ENCODE measurements at places on chromosomes 5 and 9.

DNA sequence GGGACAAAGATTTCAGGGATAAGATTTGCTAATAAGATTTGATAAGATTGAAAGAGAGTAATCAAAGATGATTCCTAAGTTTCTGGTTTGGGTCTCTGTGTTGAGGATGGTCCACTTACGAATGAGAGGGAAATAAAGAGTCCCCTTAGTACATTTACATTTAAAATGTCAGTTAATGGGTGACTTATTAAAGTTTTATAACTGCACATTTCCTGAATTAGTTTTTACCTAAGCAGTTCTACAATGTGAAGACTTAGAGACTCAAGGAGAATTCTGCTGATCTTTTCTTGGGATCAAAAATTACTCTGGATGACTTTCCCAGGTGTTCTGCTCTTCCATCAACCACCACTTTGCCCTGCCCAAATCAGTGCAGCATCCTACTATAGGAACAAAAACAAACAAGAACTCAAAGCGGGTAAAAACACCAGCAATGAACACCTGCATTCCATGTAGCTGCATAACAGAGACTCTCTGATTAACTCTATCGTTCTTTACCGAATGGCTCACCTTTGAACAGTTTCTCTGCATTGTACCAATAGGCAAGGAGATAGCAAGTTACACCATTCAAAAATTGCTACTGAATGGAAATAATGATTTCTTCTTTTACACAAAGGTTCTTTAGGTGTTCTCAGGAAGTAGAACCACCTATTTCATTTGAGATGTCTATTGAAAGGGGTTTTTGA is 65.3 kb downstream of the PRLR start:
- DNase-seq = no peak

DNA sequence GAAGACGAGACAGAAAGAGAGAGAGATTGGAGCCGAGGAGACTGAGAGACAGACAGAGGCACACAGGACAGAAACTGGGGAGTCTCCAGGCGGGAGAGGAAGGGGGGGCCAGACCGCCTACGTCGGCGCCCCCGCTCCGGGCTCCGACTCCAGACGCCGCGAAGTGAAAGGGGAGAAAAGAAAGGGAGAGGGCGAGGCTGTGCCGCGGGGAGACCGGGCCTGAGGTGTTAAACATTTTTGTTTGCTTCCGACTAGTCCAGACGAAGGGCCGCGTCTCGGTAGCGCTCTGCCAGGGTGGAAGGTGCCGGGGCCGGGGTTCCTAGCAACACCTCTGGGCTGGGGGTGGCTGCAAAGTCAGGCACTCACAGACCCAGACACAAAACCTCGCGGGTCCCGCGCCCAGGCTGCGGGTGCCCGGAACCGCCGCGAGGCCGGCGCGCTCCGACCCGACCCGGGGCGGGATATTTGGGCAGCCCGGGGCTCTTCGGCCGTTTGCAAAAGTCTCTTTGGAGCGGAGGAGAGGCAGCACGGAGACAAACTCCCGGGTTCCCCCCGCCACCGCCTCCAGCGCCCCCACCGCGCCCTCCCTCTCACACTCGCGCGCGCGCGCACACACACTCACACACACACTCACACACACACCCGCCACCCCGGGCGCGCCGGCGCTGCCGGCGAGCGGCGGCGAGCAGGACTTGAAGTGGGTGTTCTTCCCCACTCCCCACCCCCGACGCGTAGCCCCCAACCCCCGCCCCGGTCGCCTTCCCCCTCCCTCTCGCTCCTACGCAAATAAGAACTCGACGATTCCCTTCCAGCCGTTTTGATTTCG is 626 bp upstream of the FST start:
- no peak for DNase-seq

DNA sequence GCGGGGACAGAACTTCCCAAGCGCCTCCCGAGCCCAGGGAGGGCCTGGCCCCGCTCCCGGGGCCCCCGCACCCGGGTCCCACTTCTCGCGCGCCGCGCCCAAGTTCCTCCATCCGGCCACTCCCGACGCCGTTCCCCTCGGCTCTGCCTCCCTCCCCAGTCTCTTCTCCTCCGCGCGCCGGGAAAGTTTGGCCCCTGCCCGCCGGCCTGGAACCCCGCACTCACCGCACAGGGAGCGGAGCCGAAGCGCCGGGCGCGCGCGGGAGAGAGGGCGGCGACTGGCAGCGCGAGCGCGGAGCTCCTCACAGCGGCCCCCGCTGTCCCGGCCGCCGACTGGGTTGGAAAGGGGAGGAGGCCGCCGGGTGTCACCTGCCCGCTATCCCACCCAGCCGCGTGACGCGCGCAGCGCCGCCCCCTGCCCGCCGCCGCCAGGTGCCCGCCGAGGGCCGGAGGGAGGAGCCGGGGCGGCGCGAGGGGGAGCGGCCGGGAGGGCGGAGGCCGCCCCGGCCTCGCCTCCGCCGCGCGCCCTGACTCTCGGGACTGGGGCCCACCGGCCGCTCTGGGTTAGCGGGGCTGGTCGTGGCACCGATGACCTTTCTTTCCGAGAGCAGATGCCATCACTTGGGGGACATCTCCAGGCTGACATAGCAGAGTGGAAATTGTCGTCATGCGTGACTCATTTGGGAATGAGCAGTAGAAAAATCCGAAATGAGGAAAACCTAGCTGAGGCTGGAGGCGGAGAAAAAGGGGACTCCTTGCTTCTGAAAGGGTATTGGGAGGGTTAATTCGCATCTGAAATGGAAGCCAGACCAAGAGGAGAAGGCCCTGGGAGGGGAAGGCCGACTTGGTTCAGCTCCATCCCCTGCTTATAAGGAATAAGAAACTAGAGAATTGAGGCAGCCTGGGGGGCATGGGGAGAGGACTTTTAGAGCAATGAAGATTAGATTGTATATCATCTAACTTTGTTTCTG is at the start of gene ELOVL7:
ELOVL7 (minus strand) TSS at position 334 of the 970 bp plus-strand sequence. CDS start 56,872 bp downstream, outside the sequence.
- no peak for DNase-seq

- no peak for DNase-seq
Observed at GRCh38 chr9:97431044-97431441, 19.1 kb downstream of the TDRD7 start.

DNA sequence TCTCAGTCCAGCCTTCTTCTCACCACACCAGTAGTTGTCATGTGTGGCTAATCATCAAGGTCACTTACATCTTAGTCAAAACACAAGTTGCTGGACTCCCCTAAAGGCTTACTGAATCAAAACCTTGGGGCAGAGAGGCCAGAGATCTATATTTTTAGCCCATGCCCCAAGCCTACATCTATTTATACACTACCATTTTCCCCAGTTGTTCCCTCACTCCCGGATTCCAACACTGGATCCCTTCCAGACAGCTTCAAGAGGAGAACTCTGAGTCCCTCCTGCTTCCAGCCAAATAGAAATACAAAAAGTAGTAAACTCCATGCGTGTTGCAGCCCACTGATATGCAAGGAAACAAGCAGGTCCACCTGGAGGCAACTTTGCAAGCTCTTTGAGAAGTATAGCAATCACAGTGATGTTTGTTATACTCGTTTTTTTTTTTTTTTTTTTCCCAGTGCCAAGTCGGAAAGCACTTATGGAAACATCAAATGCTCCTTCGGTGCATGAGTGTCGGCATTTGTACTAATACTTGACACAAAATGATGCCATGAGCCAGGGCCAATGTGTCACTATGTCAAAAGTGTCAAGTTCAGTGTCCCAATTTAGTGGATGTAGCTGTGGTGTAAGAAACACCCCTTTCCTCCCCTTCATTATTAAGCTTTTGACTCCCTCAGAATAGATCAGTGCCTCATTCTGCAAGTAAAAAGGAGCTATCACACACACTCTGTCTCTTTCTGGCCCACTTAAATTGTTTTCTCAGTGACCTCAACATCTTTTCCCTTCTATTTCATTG is 594.2 kb upstream of the SGCD start:
- no peak for DNase-seq

GRCh38 chr9:87113874-87114273 is 166.6 kb upstream of the GAS1 start:
- no peak for DNase-seq

- DNase-seq = no peak
Observed at GRCh38 chr5:153784277-153784676, 254.4 kb downstream of the FAM114A2 start.

GRCh38 chr9:123445981-123446610 is 90.1 kb downstream of the CRB2 start:
- DNase-seq = peak; percentile 56

DNA sequence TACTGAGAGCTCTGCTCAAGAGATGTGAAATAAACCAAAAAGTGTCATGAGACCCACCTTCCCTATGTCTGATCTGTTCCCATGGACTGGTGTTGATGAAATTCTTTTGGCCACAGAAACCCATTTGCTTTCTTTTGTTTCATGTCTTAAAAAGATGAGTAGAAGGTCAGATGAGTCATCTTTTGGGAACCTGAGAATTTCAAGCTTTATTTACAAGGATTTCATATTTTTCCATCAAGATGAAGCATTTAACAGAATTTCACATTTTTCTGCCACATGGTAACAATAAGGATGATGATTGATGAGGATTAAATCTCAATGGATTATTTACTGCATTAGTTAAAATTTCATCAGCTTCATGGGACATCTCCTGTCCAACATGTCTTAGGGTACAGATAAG is 337.8 kb downstream of the DEPDC1B start:
- no peak for DNase-seq

DNA sequence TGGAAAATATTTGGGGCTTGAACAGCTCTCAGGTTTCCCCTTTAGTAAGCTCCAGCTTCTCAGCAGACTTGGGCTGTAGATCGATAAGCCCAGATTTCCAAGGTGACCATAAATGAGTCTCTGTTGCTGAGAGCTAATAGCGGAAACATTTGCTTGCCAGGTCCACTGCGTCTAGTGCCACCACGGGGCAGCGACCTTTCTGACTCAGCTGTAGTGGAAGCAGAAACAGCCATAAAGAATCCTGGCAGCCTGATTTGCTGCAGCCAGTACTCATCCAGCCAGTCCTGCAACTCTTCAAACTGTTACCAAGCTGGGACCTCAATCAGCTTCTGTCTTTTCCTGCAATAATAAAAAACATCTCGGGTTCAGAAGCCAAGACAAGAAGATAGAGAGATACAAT is 241.7 kb downstream of the DOCK8 start:
- DNase-seq = no peak

DNA sequence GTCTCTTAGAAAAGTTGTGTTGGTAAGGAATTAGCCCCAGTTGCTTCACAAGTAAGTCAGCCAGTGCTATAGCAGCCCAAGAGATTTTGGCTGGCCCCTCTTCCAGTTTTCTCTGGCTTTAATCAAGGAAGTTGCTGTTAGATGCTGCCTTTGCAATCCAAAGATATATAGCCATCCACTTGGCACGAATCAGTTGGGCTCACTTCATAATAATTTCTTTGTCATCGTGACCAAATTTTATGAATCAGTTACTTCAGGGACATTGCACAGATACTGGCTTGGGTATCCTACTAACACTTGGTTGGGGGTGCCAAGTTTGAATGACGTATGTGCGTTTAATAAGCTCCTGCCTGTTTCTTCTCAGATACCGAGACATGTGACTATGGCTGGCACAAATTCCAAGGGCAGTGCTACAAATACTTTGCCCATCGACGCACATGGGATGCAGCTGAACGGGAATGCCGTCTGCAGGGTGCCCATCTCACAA is 81.5 kb downstream of the VCAN start:
- DNase-seq = peak; percentile 81

GRCh38 chr5:89728750-89729149 is 680.8 kb downstream of the CETN3 start:
- DNase-seq = no peak

DNA sequence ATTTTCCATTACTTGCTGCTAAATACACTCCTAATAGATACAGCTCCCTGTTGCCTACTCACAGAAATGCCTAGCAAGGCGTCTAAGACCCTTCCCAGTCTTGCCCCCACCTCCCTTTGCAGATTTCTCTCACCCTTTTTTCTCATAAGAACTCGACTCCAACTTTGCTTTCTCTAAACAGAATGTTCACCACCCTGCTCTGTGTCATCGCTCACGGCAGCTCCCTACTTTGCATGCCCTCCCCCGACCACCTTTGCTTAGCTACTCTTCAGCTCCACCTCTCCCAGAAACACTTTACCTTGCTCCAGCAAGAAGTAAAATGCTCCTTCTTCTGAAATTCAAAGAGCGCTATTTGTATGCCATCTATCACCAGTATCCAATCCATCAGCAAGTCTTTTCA is 15.2 kb upstream of the PPP1R2B start:
- DNase-seq = no peak

GRCh38 chr5:33184367-33184766 is 256.4 kb upstream of the TARS1 start:
- DNase-seq = no peak

DNA sequence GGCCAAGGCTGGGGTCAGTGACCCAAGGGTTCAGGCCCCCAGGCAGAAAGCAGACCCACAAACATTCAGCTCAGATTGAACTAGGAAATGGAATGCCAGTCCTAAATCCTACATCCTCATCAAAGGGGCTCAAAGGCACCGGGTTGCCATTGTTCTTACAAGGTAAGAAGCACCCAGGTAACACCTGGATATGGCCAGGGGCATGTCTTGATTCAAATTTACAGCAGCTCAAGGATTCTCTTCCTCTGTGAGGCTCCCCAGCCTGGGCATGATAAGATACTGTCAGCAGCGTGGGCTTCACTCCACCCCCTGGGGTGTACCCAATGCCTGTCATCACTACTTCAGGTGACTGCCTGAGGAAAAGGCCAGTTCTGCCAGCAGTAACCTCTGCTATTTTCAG is 92.1 kb upstream of the FSTL4 start:
- DNase-seq = no peak

GRCh38 chr5:41065691-41066335 is 5.3 kb downstream of the MROH2B start:
- DNase-seq = no peak

DNA sequence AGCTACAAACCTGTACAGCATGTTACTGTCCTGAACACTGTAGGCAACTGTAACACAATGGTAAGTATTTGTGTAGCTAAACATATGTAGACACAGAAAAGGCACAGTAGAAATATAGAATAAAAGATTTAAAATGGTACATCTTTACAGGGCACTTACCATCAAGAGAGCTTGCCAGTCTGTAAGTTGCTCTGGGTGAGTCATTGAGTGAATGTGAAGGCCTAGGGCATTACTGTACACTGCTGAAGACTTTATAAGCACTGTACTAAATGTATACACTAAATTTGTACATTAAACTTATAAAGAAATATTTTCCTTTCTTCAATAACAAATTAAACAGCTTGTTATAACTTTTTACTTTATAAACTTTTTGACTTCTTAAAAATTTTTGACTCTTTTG is 20.5 kb downstream of the ADRB2 start:
- no peak for DNase-seq

DNA sequence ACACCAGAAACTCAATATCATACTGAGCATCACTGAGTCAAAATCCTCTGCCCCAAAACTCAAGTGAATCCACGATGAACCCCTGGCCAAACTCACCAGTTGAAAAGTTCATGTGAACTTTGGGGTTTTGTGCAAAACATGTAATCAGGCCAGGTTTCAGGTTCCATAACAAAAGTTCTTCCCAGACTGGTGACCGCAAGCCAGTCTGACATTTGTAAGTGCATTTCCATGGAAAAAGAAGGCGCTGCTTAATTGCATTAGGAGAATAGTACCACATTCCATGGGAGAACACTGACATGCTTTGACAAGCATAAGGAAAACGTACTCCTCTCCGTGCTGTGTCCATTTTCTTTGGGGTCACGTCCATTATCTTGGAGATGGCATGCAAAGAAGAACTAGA is 567.0 kb downstream of the BNC2 start:
- DNase-seq = no peak

GRCh38 chr5:17115855-17116254 is 101.6 kb upstream of the BASP1 start:
- DNase-seq = no peak

- DNase-seq = no peak
Observed at GRCh38 chr5:94243612-94244011, 374.8 kb downstream of the KIAA0825 start.
